ENCODE measurements at places on chromosomes 2 and 18.

GRCh38 chr2:173567493-173567892 is 212.8 kb downstream of the CDCA7 start:
- no peak for DNase-seq

DNA sequence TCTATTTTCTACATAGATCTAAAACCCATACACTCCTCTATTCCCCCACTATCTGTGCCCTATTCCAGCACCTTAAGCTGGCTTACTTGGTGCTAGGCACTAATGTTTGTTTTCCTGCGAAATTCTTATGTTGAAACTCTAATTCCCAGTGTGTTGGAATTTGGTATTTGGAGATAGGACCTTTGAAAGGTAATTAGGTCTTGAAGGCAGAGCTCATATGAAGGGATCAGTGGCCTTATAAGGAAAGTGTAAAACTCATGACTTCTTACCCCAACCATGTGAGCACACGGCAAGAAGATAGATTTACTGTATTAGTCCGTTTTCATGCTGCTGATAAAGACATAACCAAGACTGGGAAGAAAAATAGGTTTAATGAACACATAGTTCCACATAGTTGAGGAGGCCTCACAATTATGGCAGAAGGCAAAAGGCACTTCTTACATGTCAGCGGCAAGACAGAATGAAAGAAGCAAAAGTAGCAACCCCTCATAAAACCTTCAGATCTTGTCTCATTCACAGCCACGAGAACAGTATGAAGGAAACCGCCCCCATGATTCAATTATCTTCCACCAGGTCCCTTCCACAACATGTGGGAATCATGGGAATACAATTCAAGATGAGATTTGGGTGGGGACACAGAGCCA is 10.5 kb upstream of the LRATD1 start:
- DNase-seq: no peak

DNA sequence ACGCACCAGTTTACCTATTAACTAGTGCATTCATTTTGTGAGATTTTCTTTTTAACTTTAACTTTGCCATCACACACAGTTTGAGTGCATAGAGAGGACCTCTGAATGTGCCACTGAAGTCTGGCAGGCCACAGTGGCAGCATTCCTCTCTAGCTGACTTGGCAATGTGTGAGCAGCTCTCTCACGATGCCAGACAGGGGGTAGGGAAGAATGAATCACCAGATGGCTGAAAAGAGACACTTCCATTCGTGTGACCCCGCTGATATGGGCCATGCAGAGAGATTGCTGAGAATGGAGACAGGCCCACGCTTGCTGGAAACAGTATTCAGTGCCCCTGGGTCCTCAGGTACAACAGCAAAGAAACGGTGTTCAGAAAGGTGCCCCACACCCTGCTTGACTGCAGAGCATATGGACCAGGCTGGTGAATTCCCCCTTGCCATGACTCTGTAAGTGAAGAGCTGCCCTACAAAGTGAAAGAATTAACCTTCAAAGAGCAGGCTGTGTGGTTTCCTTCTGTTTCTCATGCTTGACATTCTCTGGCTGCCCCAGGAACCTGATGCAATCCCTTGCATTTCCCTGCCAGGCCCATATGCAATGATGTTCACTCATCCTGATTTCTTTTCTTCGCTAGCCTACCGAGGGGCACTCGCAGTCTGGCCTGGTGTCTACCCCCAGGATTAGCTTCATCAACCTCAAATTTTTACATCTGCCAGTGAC is 236.1 kb downstream of the CDH20 start:
- no peak for DNase-seq

DNA sequence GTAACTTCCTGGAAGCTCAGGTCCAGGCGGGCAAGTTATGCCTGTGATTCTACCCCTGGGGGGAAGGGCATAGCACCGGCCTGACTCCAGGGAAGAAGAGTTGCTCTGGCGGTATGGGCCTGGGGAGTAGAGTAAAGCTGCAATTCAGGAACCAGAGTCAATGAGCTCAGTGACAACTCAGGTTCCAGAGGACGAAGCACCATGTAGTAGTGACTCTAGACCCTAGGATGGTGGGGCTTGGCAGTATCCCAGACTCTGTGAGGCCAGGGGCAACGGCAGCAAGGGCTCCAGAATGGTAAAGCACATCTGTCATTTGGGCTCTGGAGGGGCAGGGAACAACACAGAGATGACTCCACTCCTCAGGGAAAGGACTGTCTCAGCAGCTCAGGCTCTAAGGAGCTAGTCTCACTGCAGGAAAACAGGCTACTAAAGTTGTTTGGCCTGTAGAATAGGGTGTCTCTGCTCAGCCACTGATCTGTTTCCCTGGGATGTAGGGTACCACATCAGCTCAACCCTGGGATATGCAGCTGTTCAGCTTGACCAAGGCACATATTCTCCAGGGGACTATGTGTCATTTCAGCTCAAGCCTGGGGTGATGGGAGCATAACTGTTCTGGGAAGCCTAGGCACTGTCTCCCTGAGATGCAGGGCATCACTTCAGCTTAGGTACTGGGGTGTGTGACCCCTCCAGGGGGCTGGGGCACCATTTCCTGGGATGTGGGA is 36.2 kb upstream of the RHOB start:
- DNase-seq: no peak

- no peak for DNase-seq
Observed at GRCh38 chr18:12309683-12310198, 1.7 kb downstream of the TUBB6 start.

- DNase-seq: no peak
Observed at GRCh38 chr18:813172-814071, 1.4 kb upstream of the YES1 start.

DNA sequence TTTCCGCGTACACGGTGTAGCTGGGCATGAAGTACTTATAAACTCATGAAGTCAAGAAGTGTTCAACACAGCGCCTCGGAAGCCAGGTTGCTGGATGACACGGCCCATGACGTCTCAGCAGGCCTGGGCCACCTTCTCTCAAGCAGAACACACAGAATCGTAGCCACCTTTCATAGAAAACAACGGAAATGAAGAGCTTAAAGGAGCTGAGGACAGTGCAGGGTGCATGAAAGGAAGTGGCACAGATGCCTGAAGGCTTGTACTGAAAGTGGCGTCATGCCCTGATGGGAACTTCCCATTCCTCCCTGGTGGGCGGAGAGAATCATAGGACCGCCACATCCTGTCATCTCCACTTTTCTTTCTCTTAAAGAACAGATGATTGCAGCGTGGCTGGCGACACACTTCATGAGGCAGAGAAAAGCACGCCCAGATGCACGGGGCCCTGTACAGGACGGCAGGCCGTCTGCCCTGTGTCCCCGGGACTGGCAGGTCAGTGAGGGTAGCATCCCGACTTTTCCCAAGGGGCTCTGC is 31.1 kb downstream of the HDAC4 start:
- DNase-seq: no peak

- DNase-seq: no peak
Observed at GRCh38 chr2:181399027-181399426, 58.2 kb upstream of the ITGA4 start.

GRCh38 chr18:48355276-48356115 is 53.7 kb downstream of the ZBTB7C start:
- DNase-seq: peak; percentile 64

- DNase-seq: no peak
Observed at GRCh38 chr2:159262226-159262625, 24.3 kb downstream of the WDSUB1 start.

Measured in femur (tissue), 1 donor.